ENCODE measurements at places on chromosomes 7 and 10.

DNA sequence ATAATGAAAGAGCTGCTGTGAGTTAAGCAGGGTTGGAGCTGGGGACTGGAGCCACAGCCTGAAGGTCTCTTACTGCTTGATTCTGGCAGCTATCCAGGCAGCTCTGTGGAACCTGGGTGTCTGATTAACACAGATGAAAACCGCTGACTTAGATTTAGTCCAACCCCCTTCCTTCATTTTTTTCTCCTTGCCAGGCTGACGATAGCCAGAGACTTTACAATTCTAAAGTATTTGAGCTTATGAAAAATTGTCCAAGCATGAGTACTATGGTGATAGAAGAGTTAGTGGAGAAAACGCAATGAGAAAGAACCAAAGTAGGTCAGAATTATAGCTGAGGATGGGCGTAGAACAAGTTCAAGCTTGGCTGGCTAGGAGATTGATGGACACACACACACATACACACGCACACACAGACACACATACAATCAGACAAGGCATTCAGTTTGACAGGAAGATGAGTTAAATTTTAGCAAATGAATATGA is 13.5 kb upstream of the GPR85 start:
- no peak for DNase-seq

- DNase-seq, result no peak
Observed at GRCh38 chr10:85784792-85785191, 581.8 kb downstream of the GRID1 start.

DNA sequence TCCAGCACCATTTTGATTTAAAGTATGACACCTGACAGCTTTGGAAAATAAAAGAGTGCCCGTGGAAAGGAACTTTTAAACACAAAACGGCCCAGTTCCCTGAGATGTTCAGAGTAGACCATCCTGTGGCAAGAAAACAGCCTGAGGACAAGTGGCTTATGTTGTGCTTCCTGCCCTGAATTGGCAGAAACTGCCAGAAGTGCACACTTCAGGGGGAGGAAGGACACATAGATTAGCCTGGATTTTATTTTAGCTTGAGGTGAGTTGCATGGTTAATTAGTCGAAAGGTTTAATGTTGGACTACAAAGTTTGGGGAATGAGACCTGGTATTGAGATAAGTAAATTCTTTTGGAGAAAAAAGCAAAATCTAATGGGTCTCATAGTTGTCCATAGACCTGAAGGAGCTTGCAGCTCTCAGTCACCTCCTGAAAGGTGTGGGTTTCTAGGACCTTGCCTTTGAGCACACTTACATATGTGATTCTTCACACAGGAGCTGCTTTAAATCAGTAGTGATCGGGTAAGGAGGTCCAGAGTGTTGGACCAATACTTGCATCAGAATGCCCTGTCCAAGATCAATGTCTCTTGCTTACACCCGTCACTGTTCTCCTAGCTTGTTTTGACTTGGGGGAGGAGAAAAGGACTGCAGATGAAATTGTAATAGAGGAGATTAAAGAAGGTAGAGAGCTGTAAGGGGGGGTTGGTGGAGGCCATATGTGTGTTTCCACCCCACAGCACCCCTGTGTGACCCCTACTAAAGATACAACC is 4.9 kb downstream of the ITIH2 start:
- no peak for DNase-seq

- DNase-seq, result no peak
Observed at GRCh38 chr7:17721736-17722285, 218.5 kb downstream of the SNX13 start.

DNA sequence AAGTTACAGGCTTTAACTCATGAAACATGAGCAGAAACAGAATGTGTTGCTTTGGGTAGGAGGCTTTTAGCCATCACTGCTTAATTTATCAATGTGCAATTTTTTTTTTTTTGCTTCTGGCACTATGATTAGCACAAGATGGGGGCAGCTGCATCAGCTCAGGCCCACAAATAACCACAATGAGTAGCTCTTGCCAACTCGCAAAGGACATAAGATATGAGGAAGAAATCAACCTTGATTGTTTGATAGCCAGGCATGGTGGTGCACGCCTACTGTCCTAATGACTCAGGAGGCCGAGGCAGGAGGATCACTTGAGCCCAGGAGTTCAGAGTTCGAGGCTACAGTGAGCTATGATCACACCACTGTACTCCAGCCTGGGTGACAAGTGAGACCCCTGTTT is 12.3 kb downstream of the NOD1 start:
- DNase-seq, result no peak

DNA sequence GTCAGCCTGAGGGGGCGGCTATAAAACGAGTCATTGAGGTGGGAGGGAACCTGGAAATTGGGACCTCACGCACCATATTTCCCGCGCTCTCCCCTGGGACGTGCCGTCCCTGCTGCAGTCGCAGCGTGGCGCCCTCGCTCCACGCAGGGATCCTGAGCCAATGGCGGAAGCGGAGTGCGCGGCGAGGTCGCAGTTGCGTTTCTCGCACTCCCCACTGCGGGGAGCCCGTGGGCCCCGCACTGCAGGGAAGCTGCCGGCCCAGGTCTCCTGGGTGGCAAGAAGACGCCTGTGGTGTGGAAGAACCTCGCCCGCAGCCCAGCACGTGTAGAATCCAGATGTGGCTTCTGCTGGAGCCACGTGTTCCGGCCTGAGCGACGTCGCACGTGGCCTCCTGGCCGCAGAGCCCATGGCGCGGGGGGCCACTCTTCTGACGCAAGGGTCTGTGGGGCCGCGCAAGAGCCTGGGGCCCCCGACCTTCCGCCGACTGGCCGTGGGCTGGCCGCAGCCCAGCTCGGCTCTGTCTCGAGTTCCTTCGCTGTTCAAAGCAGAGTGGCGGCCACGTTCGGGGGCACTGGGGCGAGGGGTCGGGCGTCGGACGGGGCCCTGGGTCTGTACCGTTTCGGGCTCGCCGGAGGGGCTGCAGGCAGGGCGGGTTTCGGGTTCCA is 26.4 kb downstream of the HIF1AN start:
- DNase-seq, result peak; percentile 73

DNA sequence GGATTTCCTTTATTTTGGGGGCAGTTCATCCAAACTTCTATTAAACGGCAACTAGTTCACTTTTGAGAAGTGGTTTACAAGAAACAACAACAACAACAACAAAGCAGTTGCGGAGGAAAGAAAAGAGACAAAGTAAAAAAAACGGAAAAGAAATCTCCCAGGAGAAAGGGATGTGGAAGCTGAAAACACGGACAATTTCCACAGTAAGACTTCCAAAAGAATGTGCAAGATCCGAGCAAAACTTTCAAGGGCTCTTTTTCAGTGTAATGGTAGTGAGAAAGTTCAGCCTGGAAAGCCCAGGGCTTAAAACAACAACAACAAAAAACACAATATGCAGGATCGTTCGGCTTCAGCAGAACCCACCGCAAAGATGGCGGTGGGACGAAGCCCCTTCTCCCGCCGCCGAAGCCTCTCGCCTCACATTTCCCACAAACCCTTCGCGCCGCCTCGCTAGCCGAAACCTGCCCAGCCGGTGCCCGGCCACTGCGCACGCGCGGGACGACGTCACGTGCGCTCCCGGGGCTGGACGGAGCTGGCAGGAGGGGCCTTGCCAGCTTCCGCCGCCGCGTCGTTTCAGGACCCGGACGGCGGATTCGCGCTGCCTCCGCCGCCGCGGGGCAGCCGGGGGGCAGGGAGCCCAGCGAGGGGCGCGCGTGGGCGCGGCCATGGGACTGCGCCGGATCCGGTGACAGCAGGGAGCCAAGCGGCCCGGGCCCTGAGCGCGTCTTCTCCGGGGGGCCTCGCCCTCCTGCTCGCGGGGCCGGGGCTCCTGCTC is at the start of gene TNKS2:
TNKS2 (plus strand) TSS at position 553 of the 775 bp plus-strand sequence. CDS start 265 bp downstream, outside the sequence.
- peak; percentile 88 for DNase-seq

DNA sequence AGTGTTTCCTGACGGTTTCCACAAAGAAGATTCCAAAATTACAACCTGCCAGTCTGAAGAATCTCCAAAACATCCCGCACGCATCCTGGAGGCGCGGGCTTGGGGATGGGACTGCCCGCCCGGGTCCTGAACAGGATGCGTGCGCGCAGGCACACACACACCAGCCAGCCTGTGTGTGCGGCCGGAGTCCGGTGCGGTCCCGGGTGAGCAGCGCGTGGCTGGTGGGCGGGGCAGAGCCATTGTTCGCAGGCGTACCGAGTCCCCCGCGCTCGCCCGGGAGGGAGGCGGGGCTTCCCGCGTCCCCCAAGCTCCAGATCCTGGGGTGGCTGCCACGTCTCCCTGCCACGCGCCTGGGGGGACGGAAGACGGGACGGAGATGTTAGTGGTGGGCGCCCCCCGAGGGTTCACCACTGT is 675 bp upstream of the SCD start:
- no peak for DNase-seq

GRCh38 chr10:22133749-22134624 is 83.8 kb downstream of the EBLN1 start:
- no peak for DNase-seq

- DNase-seq, result no peak
Observed at GRCh38 chr10:71770255-71770654, 3.1 kb downstream of the VSIR start.

- no peak for DNase-seq
Observed at GRCh38 chr10:20110125-20111100, 294.2 kb downstream of the PLXDC2 start.

- no peak for DNase-seq
Observed at GRCh38 chr7:1601956-1602355, 32.1 kb upstream of the PSMG3 start.

DNA sequence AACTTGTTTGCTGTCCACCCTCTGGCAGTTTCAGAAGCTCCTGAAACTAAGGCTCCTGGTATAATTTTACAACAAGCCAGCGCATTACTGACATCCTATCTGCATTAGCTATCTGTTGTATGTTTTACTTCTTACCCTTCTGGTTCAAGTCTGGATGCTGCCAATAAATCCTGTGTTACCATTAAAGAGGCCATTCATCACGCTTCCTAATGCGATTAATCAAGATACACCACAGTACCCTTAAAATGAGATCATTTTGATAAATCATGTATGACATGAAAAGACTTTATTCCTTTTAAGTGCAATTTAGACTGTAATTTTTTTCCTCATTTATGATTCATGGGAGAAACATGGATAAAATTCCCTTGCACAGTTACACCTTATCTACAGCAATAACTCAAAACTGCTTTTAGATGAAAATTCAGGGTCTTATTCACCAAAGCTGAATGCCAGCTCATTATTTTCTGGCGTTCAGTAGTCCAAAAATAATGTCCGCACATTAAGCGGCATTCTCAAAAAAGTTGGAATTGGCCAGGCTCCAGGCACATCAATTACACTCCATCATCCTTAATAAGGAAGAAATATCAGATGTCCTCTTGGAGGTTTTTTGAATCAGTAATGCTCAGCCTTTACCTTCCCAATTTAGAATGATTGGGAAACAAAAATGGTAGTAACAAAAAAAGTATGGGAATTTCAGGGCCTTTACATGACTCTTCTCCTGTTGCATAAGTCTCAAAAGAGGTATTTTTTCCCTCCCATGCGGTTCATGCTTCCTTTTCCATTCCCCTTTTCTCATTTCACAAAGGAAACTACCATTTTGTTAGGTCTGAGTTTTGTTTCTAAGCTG is 878.5 kb downstream of the LRMDA start:
- no peak for DNase-seq

DNA sequence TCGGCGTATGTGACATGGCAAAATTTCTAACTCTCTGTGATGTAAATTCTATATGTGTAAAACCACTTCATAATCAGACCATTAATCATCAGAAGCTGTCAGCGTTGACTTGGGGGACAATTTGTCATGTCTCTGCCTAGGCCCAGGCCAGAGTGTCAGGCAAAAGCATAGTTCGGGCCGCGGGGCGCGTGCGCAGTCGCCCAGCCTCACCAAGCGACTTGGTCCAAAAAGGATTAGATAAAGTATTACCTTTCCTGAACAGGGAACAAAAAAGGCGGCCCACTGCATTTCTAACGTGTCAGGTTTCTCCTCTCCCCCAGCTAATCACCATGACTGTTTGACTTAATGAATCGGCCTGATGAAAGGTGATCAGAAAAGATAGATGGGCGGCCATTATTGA is 114.2 kb downstream of the EBF3 start:
- no peak for DNase-seq

GRCh38 chr7:131190146-131190545 is 137.5 kb upstream of the MKLN1 start:
- DNase-seq, result no peak

GRCh38 chr10:14385596-14386593 is 55.2 kb upstream of the FRMD4A start:
- peak; percentile 2 for DNase-seq

- DNase-seq, result no peak
Observed at GRCh38 chr10:2929480-2930258, 137.7 kb upstream of the PFKP start.

DNA sequence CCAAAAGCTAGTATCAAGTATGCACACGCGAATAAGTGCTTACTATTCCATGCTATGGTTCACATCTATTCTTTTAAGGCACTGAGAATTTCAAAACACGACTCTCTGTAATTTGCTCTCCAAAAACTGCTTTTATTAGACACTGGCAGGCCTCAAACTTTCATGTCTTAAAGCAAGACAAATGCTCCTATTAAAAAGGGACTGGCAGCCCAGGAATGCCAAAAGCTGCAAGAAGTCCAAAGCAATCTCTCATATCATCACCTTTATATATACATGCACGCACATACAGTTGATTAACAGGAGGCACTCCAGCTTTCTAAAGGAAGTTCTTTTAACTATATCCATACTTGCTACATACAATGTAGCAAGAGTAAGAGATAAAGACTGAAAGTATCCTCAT is 34.8 kb downstream of the UBE2H start:
- DNase-seq, result no peak

DNA sequence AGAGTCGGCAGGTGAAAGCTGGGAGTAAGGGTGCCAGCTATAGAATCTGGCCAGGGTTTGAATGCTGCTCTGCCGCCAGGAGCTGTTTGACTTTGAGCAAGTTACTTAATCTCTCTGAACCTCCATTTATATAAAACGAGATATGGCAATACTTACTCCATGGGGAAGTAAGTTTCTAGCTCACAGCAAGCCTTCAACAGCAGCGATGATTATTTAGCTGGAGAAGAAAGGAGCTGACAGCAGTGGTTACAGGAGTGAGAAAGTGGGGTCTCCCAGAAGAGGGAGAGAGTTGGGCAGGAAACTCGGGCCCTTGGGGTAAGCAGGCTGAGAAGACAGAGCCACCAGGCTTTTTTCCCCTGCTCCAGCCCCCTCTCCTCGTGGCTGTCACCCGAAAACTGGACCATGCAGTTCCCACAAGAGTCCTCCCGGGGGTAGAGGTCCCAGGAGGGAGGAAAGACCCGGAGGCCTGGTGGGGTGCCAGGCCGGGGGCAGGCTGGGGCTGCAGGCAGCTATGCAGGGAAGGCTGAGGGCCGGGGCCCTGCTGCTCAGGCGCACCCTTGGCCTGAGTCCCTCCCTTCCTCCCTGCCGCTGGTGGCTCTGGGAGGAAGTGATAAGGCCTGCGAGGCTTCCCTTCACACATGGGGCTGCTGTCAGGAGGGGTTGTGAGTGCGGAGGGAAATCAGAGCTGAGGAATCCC is 3.5 kb downstream of the NOS3 start:
- DNase-seq, result no peak

- DNase-seq, result no peak
Observed at GRCh38 chr7:47502240-47502877, 79.6 kb downstream of the TNS3 start.
